Natural killer cell treated with Interleukin-12 subunit alpha and Interleukin-12 subunit beta and Interleukin-15 and Interleukin-18, amount 100 ng/mL, for 72 hours (primary cell): ENCODE measurements at places on chromosomes 3 and 15. TPM values are rescaled to one million over a fixed set of nuclear protein-coding genes. Genes with fewer than 3 reads are reported as not detected.

LRRN1 gene
- total RNA-seq, result 0.64 TPM

ARL8B gene
- 77.4 TPM for total RNA-seq

OPA1 gene
- total RNA-seq, result 84.6 TPM

DNA sequence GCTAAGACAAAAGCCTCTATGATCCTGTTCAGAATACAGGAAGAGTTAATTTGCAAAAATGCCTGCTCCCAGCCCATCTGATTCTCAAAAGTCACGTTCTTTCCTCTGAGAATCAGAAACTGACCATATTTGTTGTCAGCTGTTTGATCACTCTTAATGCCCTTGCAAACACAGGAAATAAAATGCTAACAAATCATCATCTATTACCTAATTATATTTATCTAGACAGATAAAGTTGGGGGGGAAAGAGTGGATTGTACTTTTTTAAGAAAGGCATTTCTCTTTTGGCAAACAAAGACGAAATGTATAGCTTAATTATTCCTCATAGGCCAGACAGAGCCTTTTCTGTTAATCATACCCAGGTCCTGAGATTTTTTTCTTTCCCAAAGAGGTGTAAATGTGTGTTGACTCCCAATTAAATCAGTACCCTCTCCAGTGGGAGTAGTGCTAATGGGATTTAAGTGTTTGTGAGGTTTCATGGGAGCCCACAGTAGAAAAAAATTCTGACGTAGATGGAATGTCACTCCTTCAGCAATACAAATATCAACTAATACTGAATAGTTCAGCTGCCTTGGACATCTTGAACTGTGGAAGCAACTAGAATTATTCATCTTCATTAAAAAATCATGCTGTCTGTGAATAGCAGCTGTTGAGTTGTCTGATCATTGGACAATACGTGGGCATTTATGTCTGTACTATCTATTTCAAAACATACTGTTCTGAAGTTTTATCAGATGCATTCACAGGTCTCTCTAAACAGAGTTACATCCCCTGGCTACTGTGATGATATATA is 22.5 kb upstream of the BNIP2 start:
- no peaks in the 10 kb centered on the region for H3K36me3 ChIP-seq
- H3K4me1 ChIP-seq, result no peaks in the 10 kb centered on the region
- H3K27ac ChIP-seq, result no peak overlapping the region
- no peak for DNase-seq

- no peak overlapping the region for H3K27ac ChIP-seq
- no peak overlapping the region for H3K4me3 ChIP-seq
- no peaks in the 10 kb centered on the region for H3K36me3 ChIP-seq
- peaks cover 32% of the 10 kb centered on the region for H3K27me3 ChIP-seq
Measured at GRCh38 chr15:69730281-69731080, 277.9 kb downstream of the RPLP1 start.
